Stimulated activated CD4-positive, alpha-beta T cell treated with anti-CD3 and anti-CD28 coated beads, Interleukin-1b, Interleukin-23, amount 100 ng/mL, for 24 hours (primary cell): ENCODE measurements at places on chromosomes 12 and 14.

DNA sequence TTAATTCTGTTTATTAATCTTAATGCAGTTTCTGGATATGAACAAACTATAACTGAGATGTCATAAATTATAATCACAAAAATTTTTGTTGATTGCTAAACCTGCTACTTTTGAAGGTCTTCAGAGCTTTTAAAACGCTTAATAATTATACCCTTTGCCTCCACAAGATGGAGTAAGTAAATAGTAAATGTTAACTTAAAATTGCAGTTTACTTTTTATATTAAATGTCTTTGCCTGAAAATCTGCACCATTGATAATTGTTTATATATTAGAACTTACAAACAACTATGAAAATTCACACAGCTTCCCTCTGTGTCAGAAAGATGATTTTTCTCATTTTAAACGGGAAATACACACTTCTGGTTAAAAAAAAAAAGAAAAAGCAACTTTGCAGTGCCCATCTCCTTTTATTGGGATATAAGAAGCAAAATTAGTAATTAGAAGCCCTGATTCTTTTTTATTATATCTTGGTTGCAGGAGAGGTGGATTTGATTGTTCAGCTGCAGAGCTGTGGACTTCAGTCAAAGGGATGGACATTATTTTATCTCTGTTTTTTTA is 35.6 kb downstream of the SCFD1 start:
- DNase-seq: no peak

GRCh38 chr12:13100605-13100881 is 2.9 kb downstream of the GSG1 start:
- no peak for DNase-seq

GRCh38 chr14:68794851-68795596 is 2.2 kb upstream of the ZFP36L1 start:
- no peak for DNase-seq

DNA sequence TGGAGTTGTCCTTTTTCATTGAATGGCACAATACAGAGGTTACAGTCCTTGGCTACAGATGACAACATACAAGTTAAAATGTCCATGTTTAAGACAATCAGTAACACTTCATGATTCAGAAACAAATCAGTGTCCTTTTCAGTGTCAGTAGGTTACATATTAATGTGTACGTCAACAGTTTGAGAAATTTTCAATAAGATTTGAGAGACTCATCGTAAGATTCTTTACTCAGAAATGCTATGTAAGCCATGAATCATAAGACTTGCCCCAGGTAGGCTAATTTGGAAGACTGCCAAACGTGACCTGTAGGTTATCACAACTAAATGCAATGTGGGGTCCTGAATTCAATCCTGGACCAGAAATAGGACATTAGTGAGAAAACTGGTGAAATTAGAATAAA is 3.5 kb downstream of the RDH12 start:
- DNase-seq: no peak

DNA sequence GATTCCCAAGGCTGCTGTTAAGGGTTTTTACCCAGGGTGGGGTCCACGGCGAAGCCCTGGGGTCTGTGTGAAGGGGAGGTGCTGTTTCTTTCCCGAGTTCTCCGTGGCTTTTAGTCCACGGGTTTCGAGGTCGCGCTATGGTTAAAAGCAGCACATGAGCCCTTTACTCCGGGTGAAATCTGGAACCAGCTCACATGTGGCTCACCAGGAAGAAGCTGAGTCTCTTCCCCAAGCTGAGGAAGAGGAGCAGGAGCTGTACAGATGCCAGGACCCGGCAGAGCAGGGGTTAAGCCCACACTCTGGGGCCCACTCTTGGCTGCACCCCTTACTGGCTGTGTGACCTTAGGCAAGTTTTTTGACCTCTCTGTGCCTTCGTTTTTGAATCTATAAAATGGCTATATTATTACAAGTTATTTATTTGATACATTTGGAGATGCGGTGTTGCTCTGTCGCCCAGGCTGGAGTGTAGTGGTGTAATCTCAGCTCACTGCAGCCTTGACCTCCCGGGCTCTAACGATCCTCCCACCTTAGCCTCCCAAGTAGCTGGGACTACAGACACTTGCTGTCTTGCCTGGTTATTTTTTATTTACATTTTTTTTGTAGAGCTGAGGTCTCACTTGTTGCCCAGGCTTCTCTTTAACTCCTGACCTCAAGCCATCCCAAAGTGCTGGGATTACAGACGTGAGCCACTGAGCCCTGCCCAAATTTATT is 266.3 kb downstream of the AACS start:
- no peak for DNase-seq

- no peak for DNase-seq
Measured at GRCh38 chr12:69651922-69652321, 41.2 kb upstream of the LRRC10 start.

GRCh38 chr12:26282339-26282940 is 87.1 kb downstream of the SSPN start:
- no peak for DNase-seq

DNA sequence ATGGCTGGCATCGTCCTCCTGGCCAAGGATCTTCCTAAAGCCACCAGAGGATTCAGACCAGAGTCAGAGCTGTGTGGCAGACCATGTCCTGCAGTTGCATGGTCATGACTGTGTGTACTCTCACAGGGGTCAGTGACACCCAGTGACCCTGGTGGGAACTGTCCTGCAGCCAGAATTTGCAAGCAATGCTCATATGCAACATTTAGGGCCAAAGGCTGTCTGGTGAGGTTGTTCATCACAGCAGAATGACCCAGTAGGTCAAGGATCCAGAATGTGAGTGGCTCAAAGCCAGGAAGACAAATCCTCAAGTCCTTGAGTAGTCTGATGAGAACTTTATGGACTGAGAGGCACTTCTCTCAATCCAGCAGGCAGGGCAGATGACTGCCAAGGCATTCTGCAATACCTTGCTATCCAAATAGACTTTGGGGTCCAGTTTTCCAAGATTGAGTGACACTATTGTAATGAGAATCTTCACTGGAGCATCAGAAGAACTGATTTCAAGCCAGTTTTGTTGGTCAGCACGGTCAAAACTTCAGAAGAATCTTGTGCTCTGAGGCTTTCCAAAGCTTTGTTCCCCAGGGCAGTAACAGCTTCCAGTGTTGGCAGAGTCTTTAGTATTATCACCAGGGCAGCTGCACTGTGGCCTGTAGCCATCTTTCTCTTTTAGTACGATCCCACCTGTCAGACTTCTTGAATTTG is 122.0 kb downstream of the PTCSC3 start:
- no peak for DNase-seq

- no peak for DNase-seq
Measured at GRCh38 chr12:92466391-92467305, 236.1 kb upstream of the PLEKHG7 start.

DNA sequence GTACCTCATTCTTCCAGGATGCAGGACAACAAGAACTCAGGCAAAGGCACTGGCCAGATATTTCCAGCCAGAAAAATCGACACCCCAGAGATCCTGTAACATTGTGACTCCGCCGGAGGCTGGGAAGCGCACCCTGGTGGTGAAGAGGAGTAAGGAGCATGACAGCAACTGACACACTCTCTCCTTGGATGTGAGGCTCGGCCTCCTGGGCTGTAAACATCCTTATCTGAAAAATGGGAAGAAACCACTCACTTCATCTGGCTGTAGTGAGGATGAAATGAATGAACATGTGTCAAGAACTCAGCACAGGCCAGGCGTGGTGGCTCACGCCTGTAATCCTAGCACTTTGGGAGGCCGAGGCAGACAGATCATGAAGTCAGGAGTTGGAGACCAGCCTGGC is 27.5 kb downstream of the TCHP start:
- DNase-seq: peak; percentile 16

DNA sequence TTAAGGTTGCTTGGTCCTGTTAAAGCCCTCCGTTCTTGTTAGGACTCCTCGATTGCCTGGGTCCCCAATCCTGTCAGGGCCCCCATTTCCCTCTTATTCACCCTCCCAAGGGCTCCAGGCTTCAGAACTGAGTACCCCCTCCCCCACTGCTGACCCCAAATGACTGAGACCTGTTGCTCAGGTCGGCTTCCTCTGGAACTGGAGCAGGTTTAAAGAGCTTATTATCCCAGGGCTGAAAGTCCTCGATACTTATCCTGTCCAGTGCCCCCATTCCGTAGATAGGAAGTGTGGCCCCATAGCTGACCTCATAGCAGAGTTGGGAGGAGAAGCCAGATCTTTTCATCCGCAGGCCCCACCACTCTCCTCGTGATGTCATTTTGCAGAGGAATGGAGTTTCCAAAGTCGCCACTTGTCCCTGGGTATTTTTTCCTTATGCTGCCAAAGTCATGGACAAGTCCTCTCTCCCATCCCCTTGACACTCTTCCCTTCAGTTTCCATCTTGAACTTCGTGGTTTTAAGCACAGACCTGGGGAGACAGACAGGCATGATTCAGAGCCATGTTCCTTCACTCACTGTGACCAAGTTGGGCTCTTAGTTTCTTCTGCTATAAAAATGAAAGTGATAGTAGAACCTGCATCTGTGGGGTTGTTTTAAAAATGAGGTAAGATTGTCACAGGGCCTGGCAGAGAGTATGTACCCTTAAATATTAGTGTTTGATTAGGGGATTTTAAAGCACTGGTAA is 1.2 kb downstream of the USP30 start:
- peak; percentile 20 for DNase-seq

DNA sequence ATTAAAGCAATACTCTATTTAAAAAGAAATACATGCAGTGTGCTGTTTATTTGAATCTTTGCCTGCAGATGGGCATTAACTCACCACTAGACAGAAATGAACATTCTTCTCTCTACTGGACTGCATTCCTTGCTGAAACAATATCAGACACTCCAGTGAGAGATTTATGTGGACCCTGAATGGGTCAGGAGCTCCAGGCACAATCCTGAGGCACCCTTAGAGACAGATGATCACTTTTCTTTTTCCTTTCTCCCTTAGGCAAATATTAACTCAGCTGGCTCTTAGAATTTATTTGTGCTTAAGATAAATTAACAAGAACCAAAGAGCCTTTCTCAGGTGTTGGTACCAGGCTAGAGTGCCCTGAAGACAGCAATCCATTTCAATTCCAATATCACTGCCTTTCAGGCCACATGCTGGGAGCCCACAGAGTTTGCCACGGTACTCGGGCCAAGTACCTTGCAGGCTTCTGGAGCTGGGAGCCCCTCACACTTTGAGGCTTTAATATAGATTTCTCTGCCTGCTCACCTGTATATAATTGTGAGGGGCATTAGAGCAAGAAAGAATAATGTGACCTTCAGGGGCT is 173.0 kb downstream of the EMP1 start:
- DNase-seq: no peak

GRCh38 chr12:21527451-21528180 is 1.5 kb downstream of the SPX start:
- peak; percentile 24 for DNase-seq

DNA sequence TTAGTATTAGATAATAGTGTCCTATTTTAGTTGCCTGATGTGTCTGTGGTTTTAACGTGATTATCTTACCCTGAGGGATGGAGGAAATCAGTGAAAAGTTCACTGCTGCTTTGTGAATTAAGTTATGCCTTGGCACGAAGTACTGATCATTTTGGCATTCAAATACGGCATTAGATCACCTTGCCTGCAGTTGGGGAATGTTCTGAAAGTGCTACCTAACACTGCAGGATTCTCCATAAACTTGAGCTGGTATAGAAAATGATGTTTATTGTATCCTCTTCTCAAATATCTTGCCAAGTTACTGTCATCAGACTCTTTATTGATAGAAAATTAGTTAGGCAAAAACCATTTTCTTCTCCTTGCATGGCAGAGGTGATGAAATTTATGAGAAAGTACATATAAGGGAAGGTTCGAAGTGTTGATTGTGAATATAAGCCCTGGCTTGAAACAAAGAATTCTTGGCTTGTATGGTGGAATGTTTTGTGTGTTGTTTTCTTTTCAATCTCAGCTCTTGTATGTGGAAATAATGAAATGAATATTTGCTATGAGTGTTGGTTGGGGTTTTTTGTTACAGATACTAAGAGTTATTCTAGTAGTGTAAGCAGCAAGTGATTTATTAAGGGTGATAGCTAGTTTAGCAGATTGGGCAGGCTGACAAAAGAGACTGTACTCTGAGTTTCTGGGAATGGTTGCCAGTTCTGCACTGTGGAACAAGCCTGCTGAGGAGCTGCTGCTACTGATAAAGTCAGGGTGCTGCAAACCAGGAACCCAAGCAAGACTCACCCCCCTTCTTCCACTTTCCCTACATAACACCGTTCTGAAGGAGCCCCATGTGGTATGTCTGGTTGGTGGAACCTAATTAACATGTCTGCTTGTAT is 448.3 kb downstream of the PCNX1 start:
- no peak for DNase-seq

DNA sequence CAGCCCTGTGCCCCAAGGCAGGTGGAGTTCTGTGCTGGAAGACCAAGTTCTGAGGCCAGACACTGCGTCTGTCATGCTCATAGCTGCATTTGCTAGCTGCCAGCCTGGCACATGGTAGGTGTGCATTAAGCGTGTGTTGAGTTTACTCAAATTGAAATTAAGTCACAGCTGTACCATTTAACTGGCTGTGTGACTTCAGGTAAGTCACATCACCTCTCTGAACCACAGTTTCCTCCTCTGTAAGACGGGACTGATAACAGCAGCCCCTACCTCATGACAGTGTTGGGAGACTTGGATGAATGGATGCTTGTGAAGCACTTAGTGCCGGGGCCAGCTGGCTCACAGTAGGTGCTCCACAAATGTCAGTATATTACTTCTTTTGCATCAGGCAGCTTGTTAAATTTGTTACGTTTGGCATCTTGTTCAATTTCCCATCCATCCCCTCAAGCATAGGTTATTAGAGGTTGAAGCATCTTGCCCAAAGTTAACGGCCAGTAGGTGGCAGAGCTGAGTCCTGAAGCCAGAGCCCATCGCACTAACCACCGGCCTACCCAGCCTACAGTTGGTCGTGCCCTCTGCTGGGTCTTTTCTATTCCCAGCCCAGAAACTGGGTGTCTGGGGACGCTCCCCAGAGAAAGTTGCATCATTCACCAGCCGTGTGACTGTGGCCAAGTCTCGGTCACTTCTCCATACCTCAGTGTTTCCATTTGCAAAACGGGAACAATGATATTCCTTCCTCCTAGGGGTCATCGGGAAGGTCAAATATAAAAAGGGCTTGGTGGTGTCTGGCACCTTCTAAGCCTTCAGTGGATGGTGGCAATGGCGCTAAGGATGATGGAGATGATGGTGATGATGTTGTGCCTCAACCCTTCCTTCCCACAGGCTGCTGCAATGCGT is 4.5 kb downstream of the DAO start:
- peak; percentile 55 for DNase-seq

DNA sequence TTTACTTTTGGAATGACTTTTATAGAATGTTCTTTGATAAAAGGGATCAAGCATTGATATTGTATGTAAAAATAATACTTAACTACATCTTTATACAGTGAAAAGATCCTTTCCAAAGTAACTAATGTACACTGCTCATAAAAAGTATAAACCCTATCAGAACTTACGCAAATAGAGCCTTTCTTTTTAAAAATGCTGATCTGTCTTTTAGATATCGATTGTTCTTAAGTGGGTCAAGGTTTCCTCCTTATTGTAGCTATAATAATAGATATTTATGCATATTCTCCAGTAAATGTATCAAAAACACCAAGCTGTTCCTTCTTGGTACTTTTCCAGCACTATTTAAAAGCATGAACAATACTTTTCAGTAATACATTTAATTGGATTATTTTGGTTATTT is 68.5 kb downstream of the PPHLN1 start:
- no peak for DNase-seq

GRCh38 chr14:104318558-104319490 is 180.4 kb downstream of the KIF26A start:
- DNase-seq: no peak
